Urothelium cell line (cell line): ENCODE measurements at places on chromosomes 5 and 9.

DNA sequence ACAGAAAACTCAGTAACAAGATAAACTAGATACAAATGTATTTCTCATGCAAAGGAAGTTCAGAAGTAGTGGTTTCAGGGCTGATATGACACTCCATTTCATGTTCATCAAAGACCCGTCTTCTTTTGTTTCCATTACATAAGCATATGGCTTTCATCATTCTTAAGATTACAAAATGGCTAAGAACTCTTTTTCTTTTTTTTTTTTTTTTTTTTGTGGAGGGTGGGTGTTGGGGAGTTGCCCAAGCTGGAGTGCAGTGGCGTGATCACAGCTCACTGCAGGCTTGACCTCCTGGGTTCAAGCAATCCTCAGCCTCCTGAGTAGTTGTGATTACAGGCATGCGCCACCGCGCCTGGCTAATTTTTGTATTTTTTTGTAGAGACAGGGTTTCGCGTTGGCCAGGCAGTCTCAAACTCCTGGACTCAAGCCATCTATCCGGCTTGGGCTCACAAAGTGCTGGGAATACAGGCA lies 22.0 kb upstream of the PTBP3 start:
- no peak for DNase-seq

DNA sequence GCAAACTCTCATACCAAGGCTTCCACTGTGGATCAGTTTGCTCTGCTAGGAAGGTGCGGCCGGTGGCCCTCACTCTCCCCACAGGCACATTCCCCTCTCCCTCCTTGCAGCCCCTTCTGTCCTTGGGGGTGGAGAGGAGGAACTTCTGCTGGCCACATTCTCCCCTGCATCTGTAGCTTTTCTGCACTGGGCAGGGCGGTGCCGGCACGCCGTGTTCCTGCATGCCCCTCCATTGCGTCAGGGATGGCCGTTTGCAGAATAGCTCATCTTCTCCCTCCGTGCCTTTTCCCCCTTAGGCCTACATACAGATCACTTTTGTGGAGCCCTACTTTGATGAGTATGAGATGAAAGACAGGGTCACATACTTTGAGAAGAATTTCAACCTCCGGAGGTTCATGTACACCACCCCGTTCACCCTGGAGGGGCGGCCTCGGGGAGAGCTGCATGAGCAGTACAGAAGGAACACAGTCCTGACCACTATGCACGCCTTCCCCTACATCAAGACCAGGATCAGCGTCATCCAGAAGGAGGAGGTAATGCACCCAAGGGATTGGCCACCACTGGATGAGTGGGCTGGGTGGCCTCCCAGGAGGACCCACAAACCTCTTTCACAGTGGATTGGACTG lies 231.5 kb downstream of the DOCK8 start:
- no peak for DNase-seq

- no peak for DNase-seq
Measured at GRCh38 chr5:38600329-38601045, 44.0 kb upstream of the LIFR start.

GRCh38 chr5:94682814-94683520 lies 64.5 kb downstream of the SLF1 start:
- DNase-seq = no peak

DNA sequence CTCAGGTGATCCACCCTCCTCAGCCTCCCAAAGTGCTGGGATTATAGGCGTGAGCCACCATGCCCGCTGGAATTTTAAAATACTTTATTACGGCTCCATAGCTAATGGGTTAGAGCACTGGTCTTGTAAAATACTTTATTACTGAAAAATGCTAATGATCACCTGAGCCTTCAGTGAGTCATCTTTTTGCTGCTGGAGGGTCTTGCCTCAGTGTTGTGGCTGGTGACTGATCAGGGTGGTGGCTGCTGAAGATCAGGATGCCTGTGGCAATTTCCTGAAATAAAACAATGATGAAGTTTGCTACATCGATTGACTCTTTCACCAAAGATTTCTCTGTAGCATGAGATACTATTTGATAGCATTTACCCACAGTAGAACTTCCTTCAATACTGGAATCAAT lies 26.0 kb upstream of the GNE start:
- DNase-seq = no peak

DNA sequence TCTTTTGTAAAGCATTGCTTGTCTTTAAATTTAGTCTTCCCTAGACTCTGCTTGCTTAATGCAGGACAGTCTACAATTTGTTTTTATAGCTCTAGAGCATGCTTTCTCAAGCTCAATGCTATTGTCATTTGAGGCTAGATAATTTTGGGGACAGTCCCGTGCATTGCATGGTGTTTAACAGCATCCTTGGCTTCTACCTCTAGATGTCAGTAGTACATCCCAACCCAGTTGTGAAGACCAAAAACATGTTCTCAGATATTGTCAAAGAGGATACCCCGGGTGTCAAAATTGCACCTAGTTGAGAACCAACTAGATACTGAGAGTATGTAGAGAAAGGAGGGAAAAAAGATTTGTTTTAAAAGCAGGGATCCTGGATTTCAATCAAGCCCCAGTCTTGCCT lies 277.5 kb downstream of the CEMIP2 start:
- no peak for DNase-seq

DNA sequence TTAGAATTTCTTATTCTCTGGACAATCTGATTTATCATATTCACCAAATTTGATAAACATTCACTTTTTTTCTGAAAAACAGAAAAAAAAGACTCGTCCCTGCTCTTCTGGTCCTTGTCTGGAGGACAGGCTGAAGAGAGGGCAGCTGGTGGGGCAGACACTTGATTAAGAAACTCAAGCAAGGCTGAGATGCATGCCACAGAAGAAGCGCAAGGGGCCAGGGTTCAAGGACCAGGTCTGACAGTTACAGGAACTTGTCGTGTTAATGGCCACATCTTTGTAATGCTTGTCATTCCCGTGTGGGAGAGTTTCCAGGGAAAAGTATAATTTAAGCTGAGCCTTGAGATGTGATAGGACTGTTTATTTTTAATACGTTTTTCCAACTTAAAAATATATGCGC lies 40.6 kb upstream of the SHB start:
- no peak for DNase-seq

DNA sequence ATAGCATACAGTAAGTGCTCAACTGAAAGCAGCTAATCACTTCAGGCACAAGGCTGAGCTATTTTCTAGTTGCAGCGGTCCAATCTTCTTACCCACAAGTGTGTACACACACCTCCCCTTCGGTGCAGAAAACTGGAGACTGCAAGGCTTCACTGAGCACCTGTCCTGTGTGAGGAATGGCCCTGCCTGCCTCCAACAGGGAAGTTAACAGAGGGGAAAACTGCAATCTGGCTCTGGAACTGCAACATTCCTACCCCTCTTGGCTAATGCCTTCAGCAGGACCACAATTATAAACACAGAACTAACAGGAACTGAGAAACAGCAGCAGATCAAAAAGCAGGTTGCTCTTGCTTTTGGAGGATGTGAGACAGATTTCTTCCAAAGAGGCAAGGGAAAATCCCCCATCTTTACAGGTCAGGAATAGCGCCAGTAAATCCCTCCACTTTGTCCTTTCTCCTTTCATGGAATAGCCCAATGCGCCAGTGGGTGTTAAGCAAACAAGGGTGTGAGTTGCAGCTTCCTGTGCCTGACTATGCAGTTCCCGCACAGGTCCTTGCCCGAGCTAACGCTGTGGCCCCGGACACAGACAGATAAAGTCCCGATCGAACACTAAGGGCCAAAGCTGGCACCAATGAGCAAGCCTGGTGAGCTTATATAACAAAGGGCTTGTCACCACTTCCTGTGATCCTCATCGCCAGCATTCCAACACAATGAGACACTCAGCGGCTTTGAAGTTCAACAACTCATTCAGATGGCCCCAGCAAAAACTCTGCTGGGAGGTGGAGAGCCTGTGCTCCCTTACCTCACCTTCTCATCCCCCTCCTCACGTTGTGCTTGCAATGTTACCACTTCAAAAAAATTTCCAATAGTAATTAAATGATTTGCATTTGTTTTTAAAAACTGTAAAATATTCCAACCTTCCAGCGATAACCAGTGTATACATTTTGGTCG lies 21.5 kb downstream of the SHB start:
- peak; percentile 93 for DNase-seq

DNA sequence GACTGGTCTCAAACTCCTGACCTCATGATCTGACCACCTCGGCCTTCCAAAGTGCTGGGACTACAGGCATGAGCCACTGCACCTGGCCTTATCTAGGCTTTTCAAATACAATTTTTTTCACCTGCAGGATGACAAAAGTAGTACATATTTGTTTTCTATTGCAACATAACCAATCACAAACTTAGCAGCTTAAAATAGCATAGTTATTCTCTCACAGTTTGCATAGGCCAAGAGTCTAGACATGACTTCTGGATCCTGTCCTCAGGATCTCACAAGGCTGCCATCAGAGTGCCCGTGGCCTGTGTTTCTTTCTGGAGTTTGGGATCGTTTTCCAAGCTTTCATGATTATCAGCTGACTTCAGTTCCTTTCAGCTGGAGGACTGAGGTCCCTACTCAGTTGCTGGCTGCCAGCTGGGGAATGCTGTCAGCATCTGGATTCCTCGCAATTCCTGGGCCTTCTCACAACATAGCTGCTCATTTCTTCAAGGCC lies 348.9 kb downstream of the ARHGEF28 start:
- DNase-seq = no peak
